GM03348 (cell line): ENCODE measurements at places on chromosomes 5 and 9.
A peak's percentile ranks its signal among the peaks of the same experiment; 100 is the strongest.

DNA sequence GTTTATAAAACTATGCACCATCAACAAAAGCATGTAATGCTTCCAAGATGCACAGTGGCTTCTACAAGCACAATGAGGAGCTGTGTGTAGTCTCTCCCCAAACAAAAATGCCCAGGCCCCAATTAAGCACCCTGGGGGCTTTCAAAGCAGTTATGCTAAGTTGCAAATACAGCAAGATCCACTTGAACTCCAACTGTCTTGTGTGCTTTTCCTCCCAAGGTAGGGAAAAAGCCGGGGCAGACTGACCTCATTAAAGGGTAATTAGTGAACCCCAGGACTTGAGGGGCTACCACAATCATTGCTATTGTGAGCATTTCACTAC is 13.1 kb downstream of the ZNF608 start:
- DNase-seq: no peak

GRCh38 chr9:8694983-8695588 is 895.5 kb upstream of the DMAC1 start:
- no peak for DNase-seq

DNA sequence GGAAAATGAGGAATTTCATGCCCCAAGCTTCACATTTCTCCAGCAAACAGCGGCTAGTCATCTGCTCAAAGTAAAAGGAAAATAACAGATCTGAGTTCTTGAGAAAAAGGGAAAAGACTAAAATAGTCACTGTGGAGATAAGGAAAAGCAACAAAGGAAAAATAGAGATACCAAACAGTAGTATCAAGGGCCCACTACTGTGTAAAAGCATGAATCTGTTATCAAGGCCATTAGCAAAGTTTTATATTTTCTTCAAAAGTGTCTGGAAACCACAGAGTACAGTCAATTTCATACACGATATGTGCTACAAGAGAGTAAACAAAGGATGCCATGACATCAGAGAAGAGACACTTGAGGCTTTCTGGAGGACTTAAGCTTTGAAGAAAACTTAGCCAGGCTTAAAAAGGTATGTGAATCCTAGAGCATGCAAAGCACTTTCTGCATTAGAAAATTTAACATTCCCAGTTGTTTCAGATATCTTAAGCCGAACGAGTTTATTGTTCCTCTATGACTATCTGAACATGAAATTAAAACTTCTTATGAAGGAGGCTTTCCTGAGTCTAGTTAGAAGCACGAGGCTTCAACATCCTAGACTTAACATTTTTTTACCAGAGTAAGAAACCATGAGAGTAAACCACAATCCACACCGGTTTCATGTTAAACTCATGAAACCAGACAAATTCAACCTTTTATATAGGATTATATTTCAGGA is 1.2 kb downstream of the TTC33 start:
- DNase-seq: peak; percentile 22

GRCh38 chr9:92324889-92325268 is 271 bp downstream of the NOL8 start:
- DNase-seq: no peak

DNA sequence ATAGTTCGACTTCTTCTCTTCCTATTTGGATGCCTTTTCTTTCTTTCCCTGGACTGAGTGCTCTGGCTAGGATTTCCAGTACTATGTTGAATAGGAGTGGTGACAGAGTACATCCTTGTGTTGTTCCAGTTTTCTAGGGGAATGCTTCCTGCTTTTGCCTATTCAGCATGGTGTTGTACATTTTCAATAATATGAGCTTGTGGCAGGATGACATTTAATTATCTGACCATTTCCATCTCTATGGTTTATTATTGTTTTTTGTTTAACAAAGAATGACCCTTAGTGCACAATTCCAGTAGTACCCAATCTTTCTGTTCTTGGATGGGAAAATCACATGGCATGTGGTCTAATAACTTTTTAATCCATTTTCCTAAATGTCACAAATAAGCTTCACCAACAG is 135.6 kb upstream of the SLC12A2 start:
- no peak for DNase-seq

- no peak for DNase-seq
Measured at GRCh38 chr9:96461336-96461735, 11.4 kb downstream of the HABP4 start.

GRCh38 chr5:159824188-159825161 is 91.8 kb upstream of the ADRA1B start:
- no peak for DNase-seq

DNA sequence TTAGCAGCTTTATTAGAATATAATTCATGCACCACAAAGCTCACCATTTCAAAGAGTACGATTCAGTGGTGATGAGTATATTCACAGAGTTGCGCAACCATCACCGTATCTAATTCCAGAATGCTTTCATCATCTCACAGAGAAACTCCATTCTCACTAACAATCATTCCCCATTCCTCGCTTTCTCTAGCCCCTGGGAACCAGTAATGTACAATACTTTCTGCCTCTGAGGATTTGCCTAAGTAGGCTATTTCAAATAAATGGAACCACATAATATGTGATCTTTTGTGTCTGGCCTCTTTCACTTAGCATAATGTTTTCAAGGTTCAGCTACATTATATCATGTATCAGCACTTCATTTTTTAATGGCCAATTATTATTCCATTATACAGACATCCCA is 145.1 kb upstream of the ADAMTS16 start:
- peak; percentile 49 for DNase-seq

DNA sequence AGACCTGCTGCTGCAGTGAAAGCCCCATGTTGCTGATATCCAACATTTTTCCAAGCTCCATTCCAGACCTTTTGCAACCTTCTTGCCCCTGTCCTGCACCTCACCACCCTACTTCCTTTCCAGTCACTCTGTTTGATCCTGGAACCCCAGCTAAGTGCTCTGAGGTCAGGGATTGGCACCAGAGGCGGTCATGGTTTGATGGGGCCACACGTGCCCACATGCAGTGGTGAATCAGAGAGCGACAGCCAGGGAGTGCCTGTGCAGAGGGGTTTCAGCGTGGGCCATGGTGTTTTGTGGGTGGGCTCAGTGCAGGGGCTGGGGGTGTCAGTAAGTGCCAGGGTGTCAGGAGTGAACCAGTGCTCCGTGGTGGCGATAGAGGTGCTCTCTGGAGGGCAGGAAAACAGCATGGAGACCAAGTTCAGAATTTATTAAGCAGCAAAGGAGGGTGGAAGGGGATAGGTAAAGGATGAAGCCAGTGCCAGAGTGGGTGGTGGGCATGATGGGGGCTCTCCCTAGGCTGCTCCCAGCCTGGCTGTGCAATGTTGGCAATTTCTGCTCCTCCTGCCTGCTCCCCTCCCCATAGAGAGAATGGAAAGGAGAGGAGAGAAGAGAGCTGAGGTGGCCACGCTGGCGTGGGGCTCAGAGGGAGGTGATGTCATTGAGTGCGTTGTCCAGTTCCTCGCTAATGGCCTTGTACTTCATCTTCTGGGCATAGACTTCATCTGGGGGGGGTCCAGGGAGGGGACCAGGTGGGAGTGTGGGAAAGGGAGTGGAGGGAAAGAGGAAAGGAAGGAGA is 7.0 kb downstream of the TPM2 start:
- DNase-seq: no peak

DNA sequence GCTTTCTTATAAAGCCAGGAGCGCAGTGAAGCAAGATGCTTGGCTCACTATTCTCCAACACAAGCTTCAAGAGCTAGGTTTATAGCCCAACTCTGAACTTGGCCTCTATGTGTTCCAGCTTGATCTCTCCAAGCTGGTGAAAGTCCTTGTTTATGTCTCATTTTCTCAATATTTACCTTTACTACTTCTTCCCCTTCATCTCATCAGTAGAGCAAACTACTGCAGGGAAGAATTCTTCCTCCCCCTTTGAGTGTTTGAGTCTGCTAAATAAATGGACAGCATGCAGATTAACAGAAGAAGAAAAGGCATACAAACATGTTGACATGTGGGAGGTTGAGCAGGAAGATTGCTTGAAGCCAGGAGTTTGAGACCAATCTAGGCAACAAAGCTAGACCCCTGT is 460.7 kb downstream of the ZNF608 start:
- no peak for DNase-seq

- no peak for DNase-seq
Measured at GRCh38 chr9:112864403-112864802, 26.3 kb downstream of the SLC46A2 start.

- no peak for DNase-seq
Measured at GRCh38 chr5:146052780-146053179, 52.6 kb downstream of the PLAC8L1 start.

- no peak for DNase-seq
Measured at GRCh38 chr9:95760791-95761190, 114.7 kb upstream of the ERCC6L2 start.

DNA sequence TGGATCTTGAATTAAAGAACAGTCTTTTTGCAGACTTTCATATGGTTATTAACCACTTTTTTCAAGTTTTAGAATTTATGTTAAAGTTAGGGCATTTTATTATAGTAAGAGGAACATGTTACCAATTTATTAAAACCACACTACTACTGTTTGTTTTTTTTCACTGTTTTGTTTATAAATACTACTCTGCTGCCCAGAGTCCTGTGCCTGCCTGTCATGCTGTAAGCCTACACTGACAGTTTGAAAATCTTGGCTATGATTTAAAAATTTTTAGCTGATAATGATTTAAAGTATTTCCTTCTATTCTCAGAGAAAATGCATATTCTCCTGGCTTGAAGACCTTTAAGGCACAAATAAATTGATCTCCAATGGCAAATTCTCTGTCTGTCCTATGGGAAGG is 128.7 kb downstream of the RPS23 start:
- DNase-seq: no peak

DNA sequence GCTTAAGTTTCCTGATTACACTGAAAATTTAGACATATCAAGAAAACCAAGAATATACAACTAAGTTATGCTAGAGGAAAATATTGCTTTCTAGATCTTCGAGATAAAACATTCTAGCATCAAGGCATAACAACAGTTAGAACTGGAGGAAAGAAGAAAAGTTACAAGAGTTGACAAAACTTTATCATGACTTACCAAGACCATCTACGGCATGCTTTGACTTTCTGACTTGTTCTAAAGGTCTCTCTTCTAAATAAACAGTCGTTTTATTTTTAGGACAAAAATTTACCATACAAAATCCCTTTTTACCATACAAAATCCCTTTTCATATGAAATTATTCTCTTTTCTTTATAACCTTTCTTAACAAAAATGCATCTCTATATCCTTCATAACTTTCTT is 1110.1 kb upstream of the CDH10 start:
- no peak for DNase-seq

- DNase-seq: no peak
Measured at GRCh38 chr5:76874088-76874581, 24.3 kb downstream of the S100Z start.

DNA sequence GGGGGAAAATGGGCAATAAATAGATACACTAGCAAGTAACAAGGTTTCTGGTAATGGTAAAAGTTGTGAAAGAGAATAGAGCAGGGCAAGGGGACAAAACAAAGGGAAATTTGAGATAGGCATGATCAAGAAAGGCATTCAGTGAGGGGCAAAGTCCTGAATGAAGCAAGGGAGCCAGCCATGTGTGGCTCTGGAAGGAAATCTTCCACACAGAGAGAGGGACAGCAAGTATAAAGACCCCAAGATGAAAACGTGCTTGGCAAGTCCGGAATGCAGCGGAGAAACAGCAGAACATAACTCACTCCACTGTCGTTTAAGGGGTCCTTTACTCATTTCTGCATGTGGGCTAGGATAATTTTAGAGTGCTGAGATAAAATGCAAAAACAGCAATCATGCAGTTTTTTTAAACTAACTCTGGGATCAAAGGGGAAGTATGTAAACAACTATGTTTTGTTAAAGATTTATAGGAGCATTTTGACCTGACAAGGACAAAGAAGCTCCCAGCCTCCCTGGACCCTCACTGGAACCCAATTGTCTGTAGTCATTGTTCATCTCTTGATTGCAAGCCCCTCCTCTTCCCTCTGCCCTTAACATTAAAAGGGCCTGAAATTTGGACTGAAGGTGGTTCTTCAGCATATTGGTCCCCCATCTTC is 22.9 kb upstream of the AOPEP start:
- DNase-seq: no peak

DNA sequence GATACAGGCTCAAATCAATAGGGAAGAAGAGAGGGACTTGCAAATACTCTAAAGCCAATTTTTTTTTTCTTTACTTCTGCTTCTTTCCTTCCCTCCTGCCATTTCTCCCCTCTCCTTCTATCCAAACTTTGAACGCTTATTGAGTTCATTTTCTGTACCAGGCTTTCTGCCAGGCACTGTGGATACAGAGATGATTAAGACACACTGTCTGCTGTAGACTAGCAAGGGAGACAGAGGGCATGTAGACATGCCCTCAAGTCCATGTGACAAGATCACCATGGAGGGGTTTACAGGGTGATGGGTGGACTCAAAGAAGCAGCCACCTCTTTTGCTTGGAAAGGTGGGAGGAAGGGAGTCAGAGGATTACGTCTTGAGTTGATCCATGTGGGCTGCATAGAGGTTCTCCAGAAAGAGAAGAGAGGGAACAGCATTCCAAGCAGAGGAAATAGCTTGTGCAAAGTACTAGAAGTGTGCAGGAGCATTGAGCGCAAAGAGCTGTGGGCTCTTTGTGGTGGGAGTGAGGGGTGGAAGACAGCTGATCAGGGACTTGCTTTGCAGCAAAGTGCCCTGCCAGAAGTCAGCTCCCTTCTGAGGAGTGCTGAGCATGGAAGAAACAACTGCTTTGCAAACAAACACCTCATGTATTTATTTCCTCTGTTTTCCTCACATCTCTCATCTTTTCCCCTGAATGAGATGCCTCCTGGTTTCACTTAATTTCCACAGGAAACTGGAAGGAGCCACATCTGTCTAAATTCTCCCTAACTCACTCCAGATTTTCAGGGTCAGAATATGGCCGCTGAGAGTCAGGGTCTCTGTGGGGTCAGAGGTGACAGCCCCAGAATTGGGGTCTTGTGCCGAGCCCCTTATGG is 64.4 kb upstream of the COL15A1 start:
- peak; percentile 27 for DNase-seq

DNA sequence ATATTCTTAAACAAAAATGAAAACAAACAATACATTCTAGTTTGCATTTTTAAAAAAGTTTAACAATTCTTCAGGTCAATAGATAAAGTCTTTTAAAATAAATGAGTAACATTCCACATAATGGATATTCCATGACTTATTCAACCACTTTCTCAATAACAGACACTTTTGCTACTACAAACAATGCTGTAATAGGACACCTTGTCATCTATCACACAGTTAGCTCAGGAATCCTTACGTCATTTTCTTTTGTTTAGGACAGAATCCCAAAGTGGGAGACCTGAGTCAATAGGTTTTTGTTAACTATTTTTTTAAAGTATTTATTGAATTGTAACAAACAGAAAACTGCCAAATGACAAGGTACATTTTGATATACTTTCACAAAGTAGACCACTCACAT is 72.5 kb downstream of the CEP120 start:
- DNase-seq: no peak

GRCh38 chr9:105908069-105908468 is 213.7 kb downstream of the TMEM38B start:
- no peak for DNase-seq

- no peak for DNase-seq
Measured at GRCh38 chr5:132687995-132688394, 14.2 kb downstream of the IL4 start.
